Stomach (tissue), 19 donors: ENCODE measurements at places on chromosomes 12 and 14. TPM values are rescaled to one million over a fixed set of nuclear protein-coding genes. Genes with fewer than 3 reads are reported as not detected.

GRCh38 chr14:81313775-81314429 lies 86.2 kb downstream of the STON2 start:
- DNase-seq = no peak

DNA sequence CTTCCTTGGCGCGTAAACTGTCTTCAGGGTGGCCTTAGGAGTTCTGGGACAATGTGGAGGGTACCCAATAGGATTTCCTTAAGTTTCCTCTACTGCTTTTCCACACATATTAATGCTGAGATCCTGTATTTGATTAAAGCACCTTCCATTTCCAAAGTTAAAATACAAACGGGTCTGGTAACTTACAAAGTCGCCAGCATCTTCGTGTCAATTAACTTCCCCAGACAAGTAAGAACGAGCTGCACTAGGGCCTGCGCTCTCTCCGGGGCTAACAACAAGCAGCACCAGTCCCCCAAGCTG lies 130.9 kb downstream of the NDUFA12 start:
- DNase-seq = no peak

GRCh38 chr12:51371295-51371953 lies 19.8 kb downstream of the GALNT6 start:
- peak; percentile 62 for DNase-seq

- DNase-seq = no peak
These were observed 275.0 kb upstream of the ATP2B1 start for GRCh38 chr12:89983622-89984021.

GRCh38 chr14:27528328-27528727 lies 930.5 kb upstream of the NOVA1 start:
- peak; percentile 44 for DNase-seq

DNA sequence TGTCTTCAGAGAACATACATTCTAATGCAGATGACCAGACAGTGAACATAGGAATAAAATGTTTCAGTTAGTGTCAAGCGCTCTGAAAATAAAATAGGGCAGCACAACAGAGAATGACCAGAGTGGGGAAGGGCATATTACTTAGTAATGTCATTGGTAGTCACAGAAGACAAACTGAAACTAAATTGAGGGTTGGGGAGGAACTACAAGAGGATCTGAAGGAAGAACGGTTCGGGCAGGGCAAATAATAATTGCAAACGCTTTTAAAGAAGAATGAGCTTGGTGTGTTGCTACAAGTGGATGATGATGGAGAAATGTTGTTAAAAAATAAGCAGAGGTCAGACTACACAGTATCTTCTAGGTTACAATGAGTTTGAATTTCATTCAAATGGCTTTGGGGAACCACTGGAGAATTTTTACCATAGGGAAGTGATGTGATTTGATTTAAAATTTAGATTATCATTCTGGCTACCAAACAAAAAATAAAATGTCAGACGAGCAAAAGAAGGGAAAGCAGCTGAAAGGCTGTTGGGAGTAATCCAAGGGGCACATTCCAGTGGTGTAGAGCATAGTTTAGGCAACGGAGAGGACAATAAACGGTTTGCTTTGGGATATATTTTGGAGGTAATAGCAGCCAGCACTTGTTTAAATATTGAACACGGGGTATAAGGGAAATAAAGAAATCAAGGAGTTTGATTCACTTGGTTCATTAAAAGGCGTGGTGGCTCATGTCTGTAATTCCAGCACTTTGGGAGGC lies 56.3 kb upstream of the SLC6A13 start:
- no peak for DNase-seq

GRCh38 chr12:68630050-68630449 lies 19.4 kb downstream of the RAP1B start:
- DNase-seq = no peak

GRCh38 chr12:132469423-132469822 lies 20.5 kb upstream of the FBRSL1 start:
- no peak for DNase-seq

- DNase-seq = peak; percentile 52
These were observed 76.6 kb upstream of the GZMB start for GRCh38 chr14:24710403-24711112.

DNA sequence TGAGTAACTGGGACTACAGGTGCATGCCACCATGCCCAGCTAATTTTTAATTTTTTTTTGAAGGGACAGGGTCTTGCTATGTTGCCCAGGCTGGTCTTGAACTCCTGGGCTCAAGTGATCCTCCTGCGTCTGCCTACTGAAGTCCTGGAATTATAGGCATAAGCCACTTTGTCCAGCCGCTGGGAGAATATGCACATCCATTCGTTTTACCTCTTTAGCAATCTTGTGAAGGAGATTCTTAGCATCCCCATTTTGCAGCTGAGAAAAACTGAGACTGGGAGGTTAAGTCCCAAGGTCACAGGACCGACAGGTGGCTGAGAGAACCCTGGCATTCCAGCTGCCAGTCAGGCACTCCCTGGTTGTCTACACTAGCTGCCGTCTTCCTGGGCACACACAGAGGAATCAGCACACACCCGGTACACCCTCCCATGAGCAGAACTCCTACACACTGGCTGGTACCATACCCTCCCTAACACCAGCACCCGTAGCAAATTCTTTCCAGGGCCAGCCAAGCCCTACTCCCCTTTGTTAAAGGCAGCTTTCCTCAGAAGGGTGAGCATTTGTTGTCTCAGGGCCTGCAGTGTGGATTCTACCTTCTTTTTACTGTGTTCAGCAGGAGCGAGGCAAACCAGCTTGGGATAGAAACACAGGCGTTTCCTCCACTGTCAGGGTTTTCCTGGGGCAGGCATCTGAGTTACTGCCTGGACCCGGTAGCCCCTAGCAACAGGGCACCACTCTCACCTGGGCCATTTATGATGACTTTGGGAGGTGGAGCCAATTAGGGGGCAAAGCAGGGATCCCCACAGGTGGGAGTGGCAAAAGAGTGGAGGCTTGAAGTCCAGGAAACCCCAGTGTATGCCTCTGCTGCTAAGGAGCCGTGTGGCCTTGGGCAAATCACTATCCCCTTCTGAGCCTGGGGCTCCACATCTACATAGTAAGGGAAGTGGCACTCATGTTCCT lies 70.2 kb downstream of the IRF2BPL start:
- DNase-seq = no peak

GRCh38 chr14:59215757-59216156 lies 27.3 kb downstream of the DAAM1 start:
- no peak for DNase-seq

- DNase-seq = no peak
These were observed 2.9 kb upstream of the CALM1 start for GRCh38 chr14:90393966-90394365.

DNA sequence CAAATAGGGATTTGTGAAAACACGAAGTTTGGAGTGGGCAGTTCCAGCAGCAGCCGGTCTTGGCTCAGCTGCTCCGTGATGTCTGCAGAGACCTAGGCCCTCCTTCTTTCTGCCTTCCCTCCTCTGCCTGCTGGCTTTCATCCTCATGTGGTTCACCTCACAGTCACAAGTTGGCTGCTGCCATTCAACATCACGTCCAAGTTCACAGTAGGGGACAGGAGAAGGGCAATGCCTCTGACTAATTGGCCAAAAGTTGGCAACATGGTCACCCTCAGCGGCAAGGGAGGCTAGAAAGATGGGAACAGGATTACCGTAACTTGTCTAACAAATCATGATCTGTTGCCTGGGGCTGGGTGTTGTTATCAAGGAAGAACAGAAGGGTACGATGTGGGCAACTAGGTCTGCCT lies 7.8 kb upstream of the CACNA2D4 start:
- peak; percentile 14 for DNase-seq

DNA sequence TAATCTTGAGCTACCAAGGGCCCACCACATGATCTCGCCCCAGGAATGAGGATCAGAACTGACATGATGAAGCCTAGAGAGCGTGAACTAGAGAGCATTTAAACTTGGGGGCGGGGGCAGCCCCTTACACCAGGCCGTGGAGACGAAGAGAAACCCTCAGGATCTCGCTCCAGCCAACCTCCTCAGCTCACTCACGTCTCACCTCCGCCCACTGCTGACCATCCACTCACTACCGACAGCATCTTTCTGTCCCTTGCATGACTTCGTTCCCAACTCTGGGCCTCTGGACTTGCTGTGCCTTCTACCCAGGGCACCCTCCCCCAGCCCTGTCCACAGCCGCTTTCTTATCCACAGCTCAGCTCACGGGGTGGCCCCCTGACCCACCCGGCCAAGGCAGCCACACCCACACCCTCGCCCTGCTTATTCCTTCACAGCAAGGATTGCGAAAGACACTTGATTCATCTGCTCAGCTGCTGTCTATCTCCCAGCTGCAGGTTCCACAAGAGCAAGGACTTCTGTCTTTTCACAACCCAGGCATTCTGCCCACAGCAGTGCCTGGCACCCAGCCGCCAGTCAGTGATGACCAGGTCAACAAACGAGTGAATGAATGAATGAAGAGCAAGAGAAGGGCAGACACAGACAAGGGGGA lies 6.4 kb downstream of the STX2 start:
- peak; percentile 38 for DNase-seq

DNA sequence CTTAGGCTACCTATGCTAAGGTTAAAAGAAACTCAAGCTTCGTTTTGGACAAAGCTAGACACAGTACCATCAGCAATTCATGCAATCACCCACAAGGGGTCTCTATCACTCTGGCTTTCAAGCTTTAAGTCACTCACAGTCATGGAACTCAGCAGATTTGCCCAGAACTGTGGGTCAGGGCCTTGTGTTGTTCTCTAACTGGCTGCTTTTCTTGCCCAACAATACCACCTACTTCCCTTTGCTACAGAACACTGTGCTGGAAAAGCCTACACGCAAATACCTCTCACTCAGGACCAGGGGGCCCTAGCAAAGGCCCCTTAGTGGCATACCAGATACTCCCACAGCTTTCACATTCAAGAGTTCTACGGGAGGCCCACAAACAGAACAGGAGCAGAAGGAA lies 9.1 kb downstream of the NEMP1 start:
- peak; percentile 93 for DNase-seq

DNA sequence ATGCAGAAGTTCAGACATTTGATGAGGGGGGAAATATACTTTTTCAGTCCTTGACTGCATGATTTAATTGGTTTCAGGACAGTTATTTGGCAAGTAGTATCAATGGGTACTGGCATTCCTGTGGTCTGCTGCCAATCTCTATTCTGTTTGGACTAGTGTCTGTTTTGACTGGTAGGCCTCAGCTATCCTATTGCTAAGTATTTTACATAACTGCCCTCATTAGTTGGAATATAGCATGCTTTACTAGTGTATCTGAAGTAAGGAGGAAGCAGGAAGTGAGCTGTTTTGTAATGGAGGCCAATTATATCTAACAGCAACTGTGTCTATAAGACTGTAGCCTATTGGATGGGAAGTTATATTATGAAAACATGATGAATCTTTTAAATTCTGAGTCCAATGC lies 104.3 kb downstream of the FLRT2 start:
- DNase-seq = no peak

DNA sequence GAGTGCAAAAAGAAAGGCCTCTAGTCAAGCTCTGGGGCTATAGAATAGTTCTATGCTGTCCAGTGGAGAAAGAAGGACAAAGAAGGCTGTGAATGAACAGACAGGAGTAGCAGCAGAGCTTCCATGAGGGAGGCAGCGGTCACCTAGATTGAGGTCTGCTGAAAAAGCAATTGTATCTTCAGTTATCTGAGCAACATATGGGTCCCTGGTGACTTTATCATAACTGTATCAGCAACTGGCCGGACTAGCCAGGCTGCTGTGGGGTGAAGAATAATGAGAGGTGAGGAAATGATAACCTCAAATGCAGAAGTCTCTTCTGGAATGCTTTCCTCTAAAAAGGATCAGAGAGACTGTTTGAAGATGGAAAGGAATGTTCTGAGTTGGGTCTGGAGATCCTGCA lies 971.3 kb upstream of the TMEM132C start:
- DNase-seq = no peak

DNA sequence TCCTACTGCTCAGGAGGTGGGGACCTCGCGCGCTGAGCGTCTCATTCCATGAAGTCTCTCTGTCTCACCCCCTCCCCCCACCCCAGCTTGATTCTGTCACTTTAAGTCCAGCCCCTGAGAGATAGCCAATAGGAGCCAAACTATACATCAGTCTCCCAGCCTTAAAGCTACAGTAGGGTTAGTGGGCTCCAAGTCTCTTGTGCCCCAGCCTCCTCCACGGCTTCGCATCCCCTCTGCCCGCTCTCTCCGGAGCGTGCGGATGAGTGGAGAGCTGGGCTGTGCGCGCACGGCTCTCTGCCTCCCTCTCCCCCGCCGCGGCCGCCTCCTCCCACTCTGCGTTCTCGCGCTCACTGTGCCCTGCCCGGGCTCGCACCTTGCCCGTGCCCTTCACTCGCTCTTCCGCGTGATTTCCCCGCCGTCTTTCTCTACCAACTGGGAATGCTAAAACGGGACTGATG lies at the start of gene ESRRB:
Gene ESRRB, plus strand, starts transcription at position 191 of the 458 bp plus-strand sequence. Its CDS starts 265 bp downstream, at position 456.
- DNase-seq = no peak

DNA sequence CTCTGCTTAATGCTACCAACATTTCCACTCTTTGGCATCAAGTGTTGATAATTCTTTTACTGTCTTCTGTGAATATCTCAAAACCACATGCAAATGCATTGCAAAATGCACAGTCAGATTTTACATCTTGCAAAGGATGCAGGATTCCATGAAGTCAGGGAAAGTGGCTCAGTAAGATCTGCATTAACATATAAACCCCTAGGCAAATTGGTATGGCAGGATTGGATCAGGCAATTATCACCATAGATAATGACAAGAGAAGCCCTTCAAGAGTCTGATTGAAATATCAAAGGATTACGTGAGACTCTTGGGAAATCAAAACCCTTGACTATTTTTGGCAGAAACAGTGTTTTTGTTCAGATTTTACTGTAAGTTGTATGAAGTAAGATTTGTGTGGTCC lies 71.0 kb downstream of the TMTC2 start:
- DNase-seq = no peak

DNA sequence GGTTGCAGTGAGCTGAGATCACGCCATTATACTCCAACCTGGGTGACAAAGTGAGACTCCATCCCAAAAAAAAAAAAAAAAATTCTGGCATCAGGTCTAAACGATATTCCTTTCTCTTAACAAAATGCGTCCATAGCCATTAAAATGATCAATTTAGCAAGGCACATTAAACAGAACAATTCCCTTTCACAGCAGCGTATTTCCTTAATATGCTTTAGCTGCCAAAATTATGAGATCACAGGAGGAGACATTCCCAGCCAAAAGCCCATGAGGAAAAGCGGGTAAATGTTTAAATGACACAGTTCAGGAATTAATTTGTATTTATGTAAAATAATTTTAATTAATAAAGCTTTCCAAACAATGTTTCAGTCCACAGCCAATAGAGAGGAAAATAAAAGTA lies 43.0 kb upstream of the SELPLG start:
- no peak for DNase-seq

DNA sequence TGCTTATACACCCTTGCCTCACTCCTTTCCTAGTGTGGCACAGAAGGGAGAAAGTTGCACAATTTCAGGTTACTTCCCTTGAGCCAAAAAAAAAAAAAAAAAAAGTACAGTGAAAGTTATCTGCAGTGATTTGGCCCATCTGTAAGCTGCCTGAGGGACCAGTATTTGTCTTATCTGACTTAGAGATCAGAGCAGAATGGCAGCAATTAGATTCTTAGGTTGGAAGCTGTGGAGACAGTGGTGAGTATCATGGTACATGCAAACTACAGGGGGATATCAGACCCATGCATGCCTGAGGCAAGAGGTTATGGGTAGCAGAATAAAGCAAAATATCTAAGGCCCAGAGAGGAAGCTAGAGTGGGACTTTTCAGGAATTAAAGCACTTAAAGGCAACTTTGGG lies 1070.7 kb upstream of the NOVA1 start:
- DNase-seq = no peak

Gene EIF2S3B
- 0.92 TPM for total RNA-seq

Gene ADAM21
- total RNA-seq = not detected

Gene KRT80
- total RNA-seq = not detected

Gene KRT75
- not detected for total RNA-seq

Gene TBX3
- 9.4 TPM for total RNA-seq

Gene AP4S1
- 3.5 TPM for total RNA-seq

Gene IFNG
- total RNA-seq = not detected

Gene OTOGL
- total RNA-seq = 1.3 TPM

Gene TAC3
- total RNA-seq = 19.8 TPM

Gene TDG
- total RNA-seq = 19.8 TPM
